H1 (cell line): ENCODE measurements at places on chromosomes 6 and 20. TPM values are rescaled to one million over a fixed set of nuclear protein-coding genes. Genes with fewer than 3 reads are reported as not detected.

Gene UST
- 9.5 and 13.5 TPM in 2 replicates for polyA plus RNA-seq

Gene CAPN11
- 0.95 and 1.8 TPM in 2 replicates for polyA plus RNA-seq

Gene GABRR1
- 0.52 and 0.63 TPM in 2 replicates for polyA plus RNA-seq

Gene SLC22A1
- 0.12 and 0.16 TPM in 2 replicates for polyA plus RNA-seq

Gene LZTS3
- polyA plus RNA-seq, result 33.5 and 54.4 TPM in 2 replicates

DNA sequence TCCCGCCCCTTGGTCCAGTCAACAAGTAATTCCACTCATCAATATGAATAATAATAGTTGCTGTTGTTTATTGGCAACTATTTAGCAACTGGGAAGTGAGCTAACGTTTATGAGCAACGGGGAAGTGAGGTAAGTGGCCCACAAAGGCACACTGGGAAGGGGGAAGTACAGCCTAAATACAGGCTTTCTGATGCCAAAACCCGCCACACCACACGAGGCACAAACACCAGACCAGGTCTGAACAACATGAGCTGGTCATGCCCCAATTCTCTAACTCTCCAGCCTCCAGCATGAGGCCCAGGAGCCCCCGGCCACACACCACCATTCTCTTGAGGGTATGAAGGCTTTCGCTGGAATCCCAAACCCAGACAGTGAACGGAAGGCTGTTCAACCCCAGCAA lies 50.8 kb downstream of the PREX1 start:
- H3K27me3 ChIP-seq, result no peaks in the 10 kb centered on the region; the same call in 1 of the 2 replicates
- H3K27ac ChIP-seq, result no peak overlapping the region
- H3K4me3 ChIP-seq, result no peak overlapping the region
- no peaks in the 10 kb centered on the region for H3K4me1 ChIP-seq

DNA sequence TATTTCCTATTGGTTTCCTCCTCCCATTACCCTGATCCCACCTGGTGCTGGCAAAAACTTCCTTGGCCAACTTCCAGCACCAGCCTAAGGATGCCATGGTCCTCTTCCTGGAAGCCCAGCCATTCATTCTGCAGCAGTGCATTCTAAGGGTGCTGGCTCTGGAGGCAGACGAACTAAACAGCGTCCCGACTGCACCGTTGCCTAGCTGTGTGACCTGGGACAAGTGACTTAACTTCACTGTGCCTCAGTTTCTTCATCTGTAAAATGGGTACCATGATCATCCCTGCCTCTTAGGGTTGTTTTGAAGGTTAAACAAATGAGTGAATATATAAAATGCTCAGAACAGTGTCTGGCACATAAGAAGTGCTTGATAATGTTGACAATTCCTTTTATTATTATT lies 120.9 kb upstream of the ZNF217 start:
- peaks cover 15% of the 10 kb centered on the region for H3K4me1 ChIP-seq
- no peak for DNase-seq
- H3K4me3 ChIP-seq, result no peak overlapping the region
- H3K27me3 ChIP-seq, result no peaks in the 10 kb centered on the region
- H3K27ac ChIP-seq, result no peak overlapping the region
- H3K36me3 ChIP-seq, result no peaks in the 10 kb centered on the region

DNA sequence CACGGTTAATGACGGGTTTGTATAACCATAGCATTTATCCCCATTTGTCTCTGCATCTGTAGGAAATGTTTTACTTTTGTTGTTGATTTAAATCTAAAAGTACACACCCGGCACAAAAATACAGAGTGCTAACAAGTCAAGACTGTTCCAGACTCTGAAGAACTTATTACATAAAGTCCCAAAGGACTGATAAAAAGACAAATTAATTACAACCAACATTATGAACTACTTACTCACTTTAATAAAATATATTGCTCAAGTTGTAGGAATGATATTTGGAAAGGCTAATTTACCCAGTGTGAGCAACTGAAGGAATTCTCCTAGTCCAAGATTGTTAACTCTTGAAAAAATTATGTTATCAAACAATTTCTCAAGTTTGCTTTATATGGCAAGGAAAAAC lies 115.6 kb downstream of the KIF13A start:
- H3K36me3 ChIP-seq, result no peaks in the 10 kb centered on the region
- H3K4me3 ChIP-seq, result no peak overlapping the region
- no peak for DNase-seq
- no peaks in the 10 kb centered on the region for H3K27me3 ChIP-seq
- no peaks in the 10 kb centered on the region for H3K4me1 ChIP-seq

DNA sequence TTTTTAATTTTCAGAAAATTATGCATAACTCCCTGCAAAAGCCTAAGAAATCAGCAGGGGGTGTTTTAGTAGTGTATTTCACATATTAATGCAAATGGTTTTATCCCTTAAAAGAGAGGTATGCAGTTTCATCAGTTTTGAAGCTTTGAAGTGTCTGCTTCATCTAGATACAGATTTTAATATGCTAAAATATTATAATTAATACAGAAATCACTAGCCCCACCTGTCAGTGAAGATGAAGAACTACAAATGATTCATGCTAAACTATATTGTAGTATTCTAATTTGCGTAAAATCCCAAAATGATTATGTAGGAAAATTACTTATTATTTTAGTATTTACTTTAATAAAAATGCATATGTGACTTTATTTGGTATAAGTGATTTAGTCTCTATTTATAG lies 2.9 kb upstream of the TFB1M start:
- no peak for DNase-seq
- no peaks in the 10 kb centered on the region for H3K36me3 ChIP-seq
- no peak overlapping the region for H3K27ac ChIP-seq
- H3K4me3 ChIP-seq, result no peak overlapping the region
- H3K4me1 ChIP-seq, result no peaks in the 10 kb centered on the region

DNA sequence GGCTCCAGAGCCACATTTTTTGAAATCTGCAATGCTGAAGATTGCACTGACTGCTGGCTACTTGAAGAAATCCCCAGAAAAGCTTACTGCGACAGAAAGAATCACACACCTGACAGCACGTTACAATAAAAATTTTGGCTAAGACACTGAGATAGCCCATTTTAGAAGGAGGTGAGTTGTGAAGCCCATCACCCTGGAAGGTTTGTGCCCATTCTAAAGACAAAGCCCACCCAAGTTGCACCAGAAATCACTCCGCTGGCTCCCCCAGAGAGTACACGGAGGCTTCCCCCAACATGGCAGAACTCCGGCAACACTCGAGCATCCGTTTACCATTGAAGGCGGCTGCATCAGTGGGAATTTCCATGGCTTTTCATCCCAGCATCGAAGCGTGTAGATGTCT lies 29.4 kb downstream of the LPA start:
- no peak for DNase-seq
- H3K36me3 ChIP-seq, result no peaks in the 10 kb centered on the region
- no peak overlapping the region for H3K27ac ChIP-seq
- H3K4me3 ChIP-seq, result no peak overlapping the region
- no peaks in the 10 kb centered on the region for H3K27me3 ChIP-seq
- no peaks in the 10 kb centered on the region for H3K4me1 ChIP-seq

DNA sequence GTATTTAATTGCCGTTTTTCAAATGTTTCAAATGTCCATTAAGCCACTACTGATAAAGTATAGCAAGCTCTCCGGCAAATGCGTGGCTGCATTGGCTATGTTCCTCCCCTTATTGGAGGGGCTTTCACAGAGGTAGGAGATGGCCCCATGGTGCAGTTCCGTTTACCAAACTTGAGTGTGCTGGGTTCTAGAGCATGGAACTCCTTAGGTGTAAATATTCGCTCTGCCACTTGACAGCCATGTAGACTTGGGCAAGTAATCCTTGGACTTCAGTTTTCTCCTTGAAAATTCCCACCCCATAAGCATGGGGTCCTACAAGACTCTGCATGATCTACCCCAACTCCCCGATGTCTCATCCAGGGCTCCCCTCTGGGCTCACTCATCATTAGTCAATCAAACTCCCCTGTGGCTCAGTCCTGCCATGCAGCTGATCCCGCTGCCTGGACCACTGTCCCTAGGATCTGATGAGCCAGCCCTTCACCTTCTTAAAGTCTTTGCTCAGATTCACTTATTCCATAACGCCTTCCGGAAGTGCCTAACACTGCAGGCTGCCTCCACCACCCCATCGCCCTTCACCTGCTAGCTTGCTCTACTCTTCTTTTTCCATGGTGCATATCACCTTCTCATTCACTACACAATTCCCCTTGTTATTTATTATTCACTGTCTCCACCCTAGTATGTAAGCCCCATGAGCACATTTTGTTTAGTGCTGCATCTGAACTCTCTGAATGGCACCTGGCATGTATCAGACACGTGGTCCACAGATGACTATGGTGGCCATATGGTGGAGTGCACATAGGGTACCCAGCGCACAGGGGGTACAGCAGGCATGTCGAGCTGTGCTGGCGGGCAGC lies 18.8 kb downstream of the PRR18 start:
- no peak overlapping the region for H3K27ac ChIP-seq
- no peak overlapping the region for H3K4me3 ChIP-seq
- no peak for DNase-seq
- no peaks in the 10 kb centered on the region for H3K4me1 ChIP-seq
- H3K36me3 ChIP-seq, result no peaks in the 10 kb centered on the region

DNA sequence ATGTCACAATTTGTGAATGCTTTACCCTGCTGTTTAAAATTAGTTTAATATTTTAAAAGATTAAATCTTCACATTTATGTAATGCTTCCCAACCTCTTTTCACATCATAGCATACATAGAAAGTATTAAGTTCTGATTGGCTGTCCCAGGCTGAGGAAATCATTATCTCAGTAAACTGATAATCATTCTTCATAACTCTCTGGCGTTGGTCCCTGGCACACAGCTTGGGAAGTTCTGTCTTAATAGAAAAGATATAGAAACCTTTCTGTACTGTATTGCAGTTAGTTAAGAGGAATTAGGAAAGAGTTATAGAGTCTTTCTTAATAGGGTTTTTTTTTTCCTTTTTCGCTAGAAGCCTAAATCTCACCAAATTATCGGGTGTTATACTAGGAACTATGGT lies 85.4 kb downstream of the CBFA2T2 start:
- no peak overlapping the region for H3K27ac ChIP-seq
- no peak overlapping the region for H3K4me3 ChIP-seq
- no peaks in the 10 kb centered on the region; the same call in 1 of the 2 replicates for H3K4me1 ChIP-seq
- H3K27me3 ChIP-seq, result no peaks in the 10 kb centered on the region

DNA sequence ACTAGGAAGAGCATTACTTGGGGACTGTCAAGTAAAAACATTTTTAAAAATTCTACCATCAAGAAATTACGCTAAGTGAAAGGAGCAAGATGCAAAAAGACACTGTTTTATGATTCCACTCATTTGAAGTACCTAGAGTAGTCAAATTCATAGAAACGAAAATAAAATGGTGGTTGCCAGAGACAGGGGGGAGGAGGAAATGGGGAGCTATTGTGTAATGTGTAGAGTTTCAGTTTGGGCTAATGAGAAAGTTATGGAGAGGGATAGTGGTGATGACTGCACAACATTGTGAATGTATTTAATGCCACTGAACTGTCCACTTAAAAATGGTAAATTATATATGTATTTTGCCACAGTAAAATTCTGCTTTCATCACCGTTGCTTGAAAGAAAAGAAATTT lies 83.8 kb downstream of the UST start:
- no peak overlapping the region for H3K27ac ChIP-seq
- H3K36me3 ChIP-seq, result no peaks in the 10 kb centered on the region
- H3K27me3 ChIP-seq, result no peaks in the 10 kb centered on the region
- H3K4me1 ChIP-seq, result no peaks in the 10 kb centered on the region
- no peak overlapping the region for H3K4me3 ChIP-seq
- DNase-seq, result no peak

DNA sequence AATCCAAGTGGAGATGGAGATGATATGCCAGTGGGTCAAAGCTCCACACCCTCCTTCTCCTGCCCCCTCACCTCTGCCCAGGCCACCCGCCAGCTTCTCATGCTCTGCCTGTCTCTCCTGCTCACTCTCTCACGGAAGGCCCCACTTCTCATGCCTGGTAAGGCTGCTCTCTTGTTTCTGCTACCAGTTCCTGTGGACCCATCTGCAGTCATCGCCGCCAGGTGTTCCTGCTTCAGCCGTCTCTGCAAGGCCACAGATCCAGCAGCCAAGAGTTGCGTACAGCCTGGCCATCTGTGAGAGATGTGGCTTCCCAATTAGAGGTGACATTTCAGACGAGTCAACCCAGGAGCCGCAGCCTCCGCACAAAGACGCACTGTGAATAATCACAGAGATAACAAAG lies 40.8 kb upstream of the NXT1 start:
- H3K27me3 ChIP-seq, result no peaks in the 10 kb centered on the region
- H3K27ac ChIP-seq, result no peak overlapping the region
- H3K36me3 ChIP-seq, result no peaks in the 10 kb centered on the region
- DNase-seq, result no peak
- no peaks in the 10 kb centered on the region for H3K4me1 ChIP-seq
- H3K4me3 ChIP-seq, result no peak overlapping the region

DNA sequence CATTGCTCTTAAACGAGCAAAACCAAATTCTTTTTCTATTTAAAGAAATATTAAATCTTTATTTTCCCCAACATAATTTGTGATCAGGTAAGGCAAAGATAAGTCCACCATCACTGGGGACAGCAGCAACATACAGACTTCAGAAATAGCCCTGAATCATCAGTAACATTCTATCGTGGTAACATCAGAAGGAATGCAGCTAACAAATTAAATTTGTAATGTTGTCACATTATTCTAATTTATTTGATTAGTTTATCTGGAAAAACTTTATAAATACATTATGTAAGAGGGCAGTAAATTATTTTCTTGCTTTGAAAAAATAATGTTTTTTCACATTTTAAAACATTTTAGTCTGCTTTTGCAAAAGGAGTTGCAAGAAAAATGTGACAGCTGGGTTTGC lies 53.6 kb upstream of the BCLAF1 start:
- H3K4me1 ChIP-seq, result no peaks in the 10 kb centered on the region
- no peaks in the 10 kb centered on the region for H3K27me3 ChIP-seq
- H3K4me3 ChIP-seq, result no peak overlapping the region
- DNase-seq, result no peak
- no peak overlapping the region for H3K27ac ChIP-seq
